Stimulated activated effector memory CD8-positive, alpha-beta T cell treated with anti-CD3 and anti-CD28 coated beads, Interleukin-12 subunit alpha, Interleukin-12 subunit beta, amount 100 ng/mL, for 72 hours (primary cell): ENCODE measurements at places on chromosomes 2 and 18.

- no peak for DNase-seq
Measured at GRCh38 chr2:159589286-159589685, 27.1 kb downstream of the BAZ2B start.

DNA sequence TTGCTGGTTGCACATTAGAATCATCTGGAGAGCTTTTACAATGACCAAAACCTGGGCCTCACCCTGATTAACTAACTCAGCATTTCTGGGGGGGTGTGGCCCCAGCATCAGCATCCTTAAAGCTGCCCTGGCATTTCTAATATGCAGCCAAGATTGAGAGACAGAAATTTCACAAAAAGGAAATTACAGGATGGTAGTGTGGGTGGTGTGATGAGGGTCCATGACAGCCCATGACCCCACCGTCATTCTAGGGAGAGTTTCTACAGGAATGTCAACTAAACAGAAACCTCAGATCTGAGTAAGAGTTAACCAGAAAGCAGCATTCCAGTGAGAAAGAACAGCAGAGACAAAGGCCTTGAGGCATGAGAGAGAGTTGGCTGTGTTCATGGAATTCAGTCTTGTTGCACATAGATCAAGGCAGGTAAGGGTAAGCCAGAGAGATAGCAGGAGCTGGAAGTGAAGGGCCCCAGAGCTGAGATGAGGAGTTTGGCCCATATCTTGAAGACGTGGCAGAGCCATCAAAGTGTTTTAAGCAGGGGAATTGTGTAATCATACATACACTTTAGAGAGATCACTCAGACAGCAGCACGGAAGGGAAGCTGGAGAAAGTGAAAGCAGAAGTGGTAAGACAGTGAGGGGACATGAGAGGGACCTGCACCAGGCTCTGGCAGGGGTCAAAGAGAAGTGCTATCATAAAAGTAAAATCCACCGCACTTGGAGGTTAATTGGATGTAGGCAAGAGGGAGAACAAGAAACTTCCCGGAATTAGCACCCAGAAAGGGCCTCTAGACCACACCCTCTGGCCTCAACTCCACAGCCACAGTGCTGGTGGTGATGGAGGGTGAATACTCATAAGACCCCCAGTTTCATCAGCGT lies 7.8 kb upstream of the TRABD2A start:
- no peak for DNase-seq

DNA sequence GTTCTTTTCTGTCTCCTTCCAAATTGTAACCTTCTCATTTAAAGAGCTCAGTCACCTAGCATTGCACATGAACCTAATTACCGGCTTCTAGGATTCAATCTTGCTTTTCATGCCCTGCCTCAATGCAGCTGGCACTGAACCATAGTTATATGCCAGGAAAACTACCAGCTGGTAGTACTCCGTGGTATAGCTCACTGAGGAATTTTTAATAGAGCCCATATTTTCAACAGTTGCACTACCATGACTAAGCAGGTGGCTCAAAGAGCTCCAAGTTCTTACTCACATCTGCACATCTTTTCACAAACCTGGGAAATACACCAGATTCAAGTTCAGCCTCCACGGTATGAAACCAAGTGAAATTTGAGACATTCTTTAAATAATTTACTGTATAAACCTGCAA lies 363.5 kb downstream of the GRB14 start:
- DNase-seq = no peak

DNA sequence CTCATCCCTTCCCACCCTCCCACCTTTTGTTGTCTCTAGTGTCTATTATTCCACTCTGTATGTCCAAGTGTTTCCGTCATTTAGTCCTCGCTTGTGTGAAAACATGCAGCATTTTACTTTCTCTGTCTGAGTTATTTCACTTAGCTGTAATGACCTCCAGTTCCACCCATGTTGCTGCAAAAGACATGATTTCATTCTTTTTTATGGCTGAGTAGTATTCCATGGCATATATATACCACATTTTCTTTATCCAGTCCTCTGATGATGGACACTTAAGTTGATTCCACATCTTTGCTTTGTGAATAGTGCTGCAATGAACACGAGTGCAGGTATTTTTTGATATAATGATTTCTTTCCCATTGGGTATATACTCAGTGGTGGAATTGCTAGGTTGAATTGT lies 296.7 kb downstream of the MBD5 start:
- DNase-seq = no peak

GRCh38 chr2:239820836-239821693 lies 204.1 kb downstream of the NDUFA10 start:
- no peak for DNase-seq

DNA sequence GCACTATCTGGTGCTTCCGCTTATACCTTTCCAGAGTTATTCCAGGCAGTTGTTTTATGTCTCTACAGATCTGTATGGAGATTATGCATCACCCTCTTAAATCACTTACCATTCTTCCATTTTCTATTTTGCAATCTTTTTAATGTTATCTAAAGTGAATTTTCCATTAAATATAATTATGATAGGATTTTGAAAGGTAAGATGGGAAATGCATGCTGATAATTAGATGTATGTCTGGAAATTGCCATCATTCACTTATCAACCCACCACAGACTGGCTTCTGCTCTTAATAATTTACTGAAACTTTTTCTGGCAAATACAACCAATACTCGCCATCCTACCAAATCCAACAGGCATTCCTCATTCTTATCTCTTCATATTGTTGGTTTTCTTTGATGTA lies 227.4 kb upstream of the MC4R start:
- DNase-seq = no peak

GRCh38 chr18:57249883-57250282 lies 102.5 kb upstream of the ST8SIA3 start:
- DNase-seq = no peak

GRCh38 chr2:233839447-233839820 lies 14.9 kb downstream of the HJURP start:
- DNase-seq = no peak

- DNase-seq = no peak
Measured at GRCh38 chr2:157657101-157657500, 28.4 kb upstream of the ACVR1C start.

GRCh38 chr2:222730366-222730999 lies 59.0 kb downstream of the MOGAT1 start:
- no peak for DNase-seq

DNA sequence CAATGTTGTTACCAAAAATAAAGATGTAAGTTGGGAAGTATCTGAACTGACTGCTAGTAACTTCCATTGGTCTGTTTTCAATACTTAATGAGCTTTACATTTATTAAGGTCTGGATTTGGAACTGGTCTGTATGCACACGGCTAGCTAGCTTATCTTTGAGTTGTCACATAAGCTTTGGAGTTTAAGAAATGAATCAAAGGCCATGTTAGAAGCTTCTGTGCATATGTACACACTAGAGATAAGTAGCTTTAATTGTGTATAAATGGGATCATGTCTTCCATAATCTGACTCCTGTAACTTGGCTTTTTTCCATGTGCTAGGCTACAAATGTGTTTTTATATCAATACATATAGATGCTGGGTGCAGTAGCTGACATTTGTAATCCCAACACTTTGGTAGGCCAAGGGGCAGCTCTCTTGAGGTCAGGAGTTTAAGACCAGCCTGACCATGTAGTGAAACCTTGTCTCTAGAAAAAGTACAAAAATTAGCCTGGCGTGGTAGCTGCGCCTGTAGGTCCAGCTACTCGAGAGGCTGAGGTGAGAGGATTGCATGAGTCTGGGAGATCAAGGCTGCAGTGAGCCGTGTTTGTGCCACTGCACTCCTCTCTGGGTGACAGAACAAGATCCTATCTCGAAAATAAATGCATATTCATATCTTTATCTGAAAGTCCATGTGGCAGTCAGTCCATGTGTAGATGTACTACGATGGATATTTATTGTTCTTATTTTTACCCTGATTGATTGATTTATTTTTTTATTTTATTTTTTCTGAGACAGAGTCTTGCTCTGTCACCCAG lies 27.2 kb downstream of the ATIC start:
- DNase-seq = no peak

DNA sequence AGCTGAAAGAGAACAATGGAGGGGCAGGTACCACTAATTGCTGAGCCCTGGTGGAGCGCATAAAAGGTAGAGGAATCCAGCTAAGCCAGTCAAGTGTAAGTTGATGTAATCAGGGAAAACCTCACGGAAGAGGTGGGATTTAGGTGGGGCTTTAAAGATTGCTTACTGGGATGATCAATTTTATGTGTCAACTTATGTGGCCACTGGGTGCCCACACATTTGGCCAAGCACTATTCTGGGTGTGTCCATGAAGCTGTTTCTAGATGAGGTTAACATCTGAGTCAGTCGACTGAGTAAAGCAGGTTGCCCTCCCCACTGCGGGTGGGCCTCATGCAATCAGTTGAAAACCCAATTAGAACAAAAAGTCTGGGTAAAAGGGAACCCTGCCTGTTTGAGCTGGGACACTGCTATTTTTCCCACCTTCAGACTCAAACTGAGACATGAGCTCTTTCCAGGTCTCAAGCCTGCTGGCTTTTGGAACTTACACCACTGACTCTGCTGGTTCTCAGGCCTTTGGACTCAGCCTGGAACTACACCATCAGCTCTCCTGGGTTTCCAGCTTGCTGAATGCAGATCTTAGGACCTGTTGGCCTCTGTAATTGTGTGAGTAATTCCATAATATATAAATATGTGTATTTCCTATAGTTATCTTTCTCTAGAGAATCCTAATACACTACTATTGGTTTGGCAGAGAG lies 67.3 kb downstream of the MYO5B start:
- no peak for DNase-seq

GRCh38 chr18:48109961-48110493 lies 179.6 kb upstream of the SMAD2 start:
- DNase-seq = no peak

GRCh38 chr2:183029219-183029618 lies 9.0 kb downstream of the NCKAP1 start:
- no peak for DNase-seq

- DNase-seq = no peak
Measured at GRCh38 chr2:227848586-227848985, 22.8 kb upstream of the DAW1 start.

DNA sequence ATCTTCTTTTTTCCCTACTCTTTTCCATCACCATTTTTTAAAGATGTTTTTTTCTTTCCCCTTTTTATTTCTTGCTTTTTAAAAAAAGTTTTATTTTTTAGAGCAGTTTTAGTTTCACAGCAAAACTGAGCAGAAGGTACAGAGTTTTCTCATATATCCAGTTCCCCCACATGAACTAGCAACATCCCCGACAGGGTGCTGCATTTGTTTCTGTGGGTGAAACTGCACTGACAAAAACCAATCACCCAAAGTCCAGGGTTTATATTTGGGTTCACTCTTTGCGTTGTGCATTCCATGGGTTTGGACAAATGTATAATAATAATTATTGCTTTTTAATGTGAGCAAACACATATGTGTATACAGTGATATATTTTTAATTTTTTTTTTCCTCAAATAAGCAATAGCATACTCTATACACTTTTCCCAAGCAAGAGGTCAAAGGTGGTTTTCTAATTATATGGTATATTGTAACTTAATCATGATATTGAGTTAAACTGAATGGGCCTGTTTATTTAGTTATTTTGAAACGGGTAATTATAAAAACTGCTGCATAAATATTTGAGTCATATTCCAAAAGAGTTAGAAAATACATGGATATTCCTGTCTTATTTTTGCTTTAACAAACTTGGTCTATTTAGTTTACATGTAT lies 50.3 kb downstream of the NCK2 start:
- no peak for DNase-seq

GRCh38 chr18:6876641-6877041 lies 147.1 kb downstream of the ARHGAP28 start:
- no peak for DNase-seq

GRCh38 chr2:52594026-52594425 lies 1173.6 kb upstream of the CHAC2 start:
- DNase-seq = no peak

DNA sequence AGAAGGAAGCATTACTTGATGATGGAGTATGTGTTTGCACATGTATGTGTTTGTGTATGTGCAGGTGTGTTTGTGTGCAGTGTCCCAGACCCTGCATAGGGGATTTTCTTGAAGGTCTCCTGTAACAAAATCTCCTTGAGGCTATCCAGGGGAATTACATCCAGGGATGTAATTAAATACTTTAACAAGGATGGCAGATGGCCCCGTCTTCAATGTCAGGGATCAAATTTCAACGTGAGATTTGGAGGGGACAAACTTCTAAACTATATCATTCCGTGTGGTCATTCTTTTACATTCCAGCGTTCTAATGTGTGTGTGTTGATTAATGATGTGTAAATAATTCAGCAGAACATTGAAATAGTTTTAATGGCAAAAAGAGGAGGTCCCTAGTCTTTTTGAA lies 3.3 kb downstream of the UGT1A9 start:
- DNase-seq = no peak

DNA sequence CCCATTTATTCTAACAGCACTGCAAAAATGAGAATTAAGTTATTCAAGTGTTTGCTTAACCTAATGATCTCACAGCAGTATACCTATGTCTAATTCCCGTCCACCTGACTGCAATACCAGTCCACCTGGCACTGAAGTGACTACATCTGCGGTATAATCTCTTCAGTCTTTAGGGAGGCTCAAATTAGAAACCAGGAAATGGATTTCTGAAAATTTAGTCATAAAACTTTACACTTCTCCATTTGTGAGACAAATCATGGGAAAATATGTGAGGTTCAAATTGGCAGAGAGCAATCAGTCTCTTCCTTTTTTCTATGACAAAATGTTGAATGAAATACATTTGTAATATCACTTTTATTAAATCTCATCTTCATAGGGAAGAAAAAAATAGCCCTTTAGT lies 33.0 kb downstream of the FTCDNL1 start:
- no peak for DNase-seq

GRCh38 chr2:54106631-54107454 lies 8.6 kb upstream of the ACYP2 start:
- no peak for DNase-seq

- no peak for DNase-seq
Measured at GRCh38 chr2:45851576-45852304, 200.3 kb downstream of the PRKCE start.

- DNase-seq = no peak
Measured at GRCh38 chr18:70126832-70127231, 78.7 kb downstream of the RTTN start.
